ENCODE measurements at places on chromosomes 5 and 9. TPM values are rescaled to one million over a fixed set of nuclear protein-coding genes. Genes with fewer than 3 reads are reported as not detected.

CLIC3 gene
- 38.2 TPM for total RNA-seq

NPR3 gene
- 0.10 TPM for total RNA-seq

FCN2 gene
- total RNA-seq, result not detected

LCN12 gene
- 2.2 TPM for total RNA-seq

SLC24A2 gene
- not detected for total RNA-seq

STC2 gene
- total RNA-seq, result 0.78 TPM

CER1 gene
- not detected for total RNA-seq

FBN2 gene
- not detected for total RNA-seq

OR1Q1 gene
- not detected for total RNA-seq
